T-helper 17 cell (primary cell): ENCODE measurements at places on chromosomes 1 and 21.

DNA sequence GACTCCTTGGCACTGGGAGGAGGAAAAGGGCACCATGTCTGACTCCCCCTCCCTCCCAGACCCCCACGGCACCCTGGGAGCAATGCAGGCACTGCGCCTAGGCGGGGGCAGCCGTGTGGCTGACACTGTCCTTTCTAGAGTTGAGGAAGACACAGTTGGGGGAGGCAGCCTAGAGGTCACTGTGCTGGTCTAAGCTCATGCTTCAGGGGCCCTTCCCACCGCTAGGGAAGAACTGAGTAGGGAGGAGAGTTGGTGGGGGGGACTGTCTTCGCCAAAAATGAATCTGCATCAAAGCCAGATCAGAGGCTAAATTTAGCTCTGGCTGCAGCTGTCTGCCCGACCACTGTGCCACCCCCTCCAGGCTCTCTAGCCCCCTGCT, 3.4 kb downstream of the SEMA6C start:
- peaks cover 2% of the 10 kb centered on the region for H3K36me3 ChIP-seq
- DNase-seq = no peak
- no peak overlapping the region for H3K27ac ChIP-seq
- no peaks in the 10 kb centered on the region for H3K27me3 ChIP-seq
- peaks cover 23% of the 10 kb centered on the region for H3K4me1 ChIP-seq

DNA sequence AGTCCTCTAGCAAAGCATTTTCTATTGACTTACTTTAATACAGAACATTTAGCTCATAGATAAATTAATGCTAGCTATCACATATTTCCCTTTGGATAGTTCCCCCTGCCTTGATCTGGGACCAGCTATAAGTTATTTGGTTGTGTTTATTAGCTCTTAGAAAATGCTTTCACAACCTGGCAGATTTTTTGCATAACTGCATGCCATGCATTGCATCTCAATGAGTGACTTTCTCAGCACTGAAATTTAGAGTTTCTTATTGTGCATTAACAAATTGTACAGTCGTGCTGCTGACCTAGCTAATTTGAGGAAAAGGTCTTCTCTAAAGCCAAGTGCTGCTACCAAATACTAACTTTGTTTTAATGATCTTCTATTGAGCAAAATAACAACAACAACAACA, 164.8 kb downstream of the PLPPR5 start:
- H3K27me3 ChIP-seq = no peaks in the 10 kb centered on the region
- H3K4me1 ChIP-seq = peaks cover 4% of the 10 kb centered on the region
- H3K36me3 ChIP-seq = peaks cover 2% of the 10 kb centered on the region
- H3K4me3 ChIP-seq = no peak overlapping the region
- H3K27ac ChIP-seq = no peak overlapping the region
- no peak for DNase-seq

DNA sequence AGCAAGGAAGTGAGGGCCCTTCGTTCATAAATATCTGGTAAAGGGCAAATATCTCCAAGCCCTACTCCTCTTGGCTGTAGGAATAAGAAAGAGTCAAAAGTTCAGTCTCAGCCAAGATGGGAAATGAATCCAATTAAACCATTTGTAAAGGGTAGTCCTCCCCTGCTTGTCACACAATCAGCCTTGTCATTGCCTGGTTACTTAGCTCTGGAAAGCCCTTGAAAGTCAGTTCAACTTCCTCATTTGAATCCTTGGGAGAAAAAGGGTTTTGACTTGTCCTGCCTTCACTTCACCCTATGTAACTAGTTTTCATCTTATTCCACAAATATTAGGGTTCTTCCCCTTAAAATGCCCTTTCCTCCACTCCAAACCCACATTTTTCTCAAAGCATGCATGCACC, 100.0 kb downstream of the ELAVL4 start:
- peaks cover 34% of the 10 kb centered on the region for H3K27me3 ChIP-seq
- DNase-seq = no peak
- H3K4me1 ChIP-seq = no peaks in the 10 kb centered on the region
- no peak overlapping the region for H3K27ac ChIP-seq
- H3K36me3 ChIP-seq = no peaks in the 10 kb centered on the region

DNA sequence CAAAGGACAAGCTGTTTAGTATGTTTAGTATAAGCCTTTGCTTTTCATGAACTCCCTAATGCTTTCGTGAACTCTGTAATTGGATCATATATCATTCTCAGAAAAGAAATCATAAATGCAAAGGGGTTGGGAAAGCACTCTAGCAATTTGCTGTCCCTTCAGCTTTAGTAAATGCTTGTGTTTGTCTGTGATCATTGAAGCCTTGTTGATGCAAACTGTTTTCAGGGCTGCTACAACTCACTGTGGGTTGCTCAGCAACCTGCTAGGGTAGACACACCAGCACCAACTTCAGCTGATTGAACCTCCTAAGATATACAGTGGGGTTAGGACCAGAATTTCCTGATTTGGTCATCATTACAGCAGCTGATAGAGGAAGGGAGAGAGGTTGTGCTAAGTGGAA, 95.0 kb downstream of the SGIP1 start:
- H3K4me1 ChIP-seq = no peaks in the 10 kb centered on the region
- peaks cover 28% of the 10 kb centered on the region for H3K27me3 ChIP-seq
- no peak overlapping the region for H3K4me3 ChIP-seq
- no peak overlapping the region for H3K27ac ChIP-seq
- DNase-seq = no peak
- no peaks in the 10 kb centered on the region for H3K36me3 ChIP-seq

DNA sequence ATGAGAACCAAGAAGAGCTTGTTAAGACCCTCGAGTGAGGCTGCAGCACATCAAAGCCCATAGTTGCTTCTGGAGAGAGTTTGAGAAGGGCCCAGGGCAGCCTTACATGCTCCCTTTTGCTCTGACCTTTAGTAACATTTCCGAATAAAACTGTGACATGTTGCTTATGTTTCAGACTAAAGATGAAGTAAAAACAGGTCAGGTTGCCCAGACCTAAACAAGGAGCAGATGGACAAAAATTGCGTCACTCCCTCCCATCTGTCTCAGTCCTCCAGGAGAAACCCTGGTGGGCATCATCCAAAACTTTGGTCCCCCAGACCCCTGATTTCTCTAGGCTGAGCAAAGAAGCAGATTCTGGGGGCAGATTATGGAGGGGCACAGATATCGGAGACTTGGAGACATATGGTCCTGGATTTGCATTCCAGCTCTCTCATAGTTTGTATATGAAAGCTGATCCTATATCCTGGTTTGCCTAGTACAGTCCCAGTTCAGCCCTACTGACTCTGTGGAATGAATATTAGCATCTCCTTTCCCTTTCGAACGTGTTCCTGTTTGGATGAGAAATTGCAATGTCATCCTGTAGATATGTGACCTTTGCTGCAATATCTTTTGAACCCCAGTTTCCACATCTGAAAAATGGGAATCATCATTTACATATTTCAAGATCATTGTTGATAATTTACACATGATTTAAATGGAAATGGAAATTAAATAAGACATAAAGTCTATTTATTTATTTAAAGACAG, 304.9 kb upstream of the USP24 start:
- no peaks in the 10 kb centered on the region for H3K36me3 ChIP-seq
- H3K4me3 ChIP-seq = no peak overlapping the region
- no peaks in the 10 kb centered on the region for H3K4me1 ChIP-seq
- no peak overlapping the region for H3K27ac ChIP-seq
